ENCODE measurements at places on chromosomes 7 and 10.
A peak's percentile ranks its signal among the peaks of the same experiment; 100 is the strongest.

DNA sequence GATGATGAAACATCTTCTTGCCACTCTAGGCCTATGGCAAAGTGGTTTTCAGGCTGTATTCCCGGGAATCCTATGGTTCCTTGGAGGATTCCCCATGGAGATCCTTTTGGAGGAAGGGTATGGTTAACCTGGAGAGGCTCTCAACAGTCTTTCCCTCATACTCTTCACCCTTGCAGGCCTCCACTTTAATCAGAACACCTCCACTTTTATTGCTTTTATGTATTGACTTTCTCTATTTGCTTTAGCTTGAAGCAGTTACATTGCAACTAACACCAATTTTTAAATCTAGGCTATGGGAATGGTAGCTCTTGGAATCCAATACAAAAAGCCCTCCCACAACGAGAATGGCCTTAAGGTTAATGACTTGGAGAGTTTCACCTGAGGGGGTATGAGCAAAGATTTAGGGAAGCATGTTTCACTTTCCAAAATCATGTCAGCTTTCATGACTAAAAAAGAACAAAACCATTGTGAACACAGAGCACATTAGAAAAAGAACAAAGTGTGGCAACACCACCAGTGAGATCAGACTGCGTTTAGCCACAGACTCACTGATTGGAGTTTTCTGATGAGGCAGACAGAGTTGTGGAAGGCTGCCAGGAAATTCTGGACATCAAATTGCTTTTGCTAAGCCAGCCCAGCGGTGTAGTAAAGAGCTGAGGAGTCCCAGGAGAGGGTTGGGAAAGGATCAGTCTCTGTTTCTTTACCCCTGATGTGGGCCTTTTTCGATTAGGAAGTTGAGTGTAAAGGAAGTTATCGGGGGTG lies 130.4 kb upstream of the BMPER start:
- H3K4me1 ChIP-seq = no peaks in the 10 kb centered on the region
- H3K4me3 ChIP-seq = no peak overlapping the region
- no peak for DNase-seq
- no peaks in the 10 kb centered on the region for H3K27me3 ChIP-seq

DNA sequence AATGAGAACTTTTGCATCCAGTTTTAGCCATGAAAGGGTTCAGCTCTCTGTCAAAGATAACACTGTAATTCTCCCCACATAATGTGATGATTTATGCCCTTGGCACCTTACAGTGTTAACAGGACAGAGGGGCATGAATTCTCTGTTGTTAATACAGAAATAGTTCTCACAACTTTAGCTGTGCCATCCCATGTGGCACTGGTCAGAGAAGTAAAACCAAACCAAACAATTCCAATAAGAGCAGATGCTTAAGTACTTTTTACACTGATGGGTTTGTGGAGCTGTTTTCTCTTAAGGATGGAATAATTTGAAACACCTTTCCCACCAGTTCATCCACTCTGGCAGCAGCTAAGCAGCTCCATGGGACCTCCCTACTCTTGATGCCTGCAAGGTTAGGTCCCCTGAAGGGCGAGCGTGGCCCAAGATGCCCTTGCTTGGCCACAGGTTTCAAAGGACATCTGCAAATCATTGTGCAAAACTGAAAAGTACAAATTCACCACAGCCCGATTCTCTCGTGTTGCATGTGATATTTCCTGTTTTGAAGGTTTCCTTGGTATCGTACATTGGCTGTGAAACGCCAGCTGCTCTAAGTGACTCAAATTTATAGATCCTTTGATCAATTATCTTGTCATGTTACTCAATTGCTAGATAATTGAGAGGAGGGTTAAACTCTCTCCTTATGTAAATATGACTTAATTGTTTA lies 82.5 kb upstream of the CREB5 start:
- H3K27me3 ChIP-seq = no peaks in the 10 kb centered on the region
- peaks cover 17% of the 10 kb centered on the region for H3K4me1 ChIP-seq
- peaks cover 8% of the 10 kb centered on the region for H3K36me3 ChIP-seq
- DNase-seq = peak; percentile 29
- peak overlapping the region; percentile 43 for H3K27ac ChIP-seq
- peak overlapping the region; percentile 72 for H3K4me3 ChIP-seq

- H3K36me3 ChIP-seq = peaks cover 32% of the 10 kb centered on the region
- H3K4me1 ChIP-seq = peaks cover 45% of the 10 kb centered on the region
- no peak for DNase-seq
- no peaks in the 10 kb centered on the region for H3K27me3 ChIP-seq
Measured at GRCh38 chr7:106866298-106867281, 1.5 kb downstream of the PIK3CG start.

DNA sequence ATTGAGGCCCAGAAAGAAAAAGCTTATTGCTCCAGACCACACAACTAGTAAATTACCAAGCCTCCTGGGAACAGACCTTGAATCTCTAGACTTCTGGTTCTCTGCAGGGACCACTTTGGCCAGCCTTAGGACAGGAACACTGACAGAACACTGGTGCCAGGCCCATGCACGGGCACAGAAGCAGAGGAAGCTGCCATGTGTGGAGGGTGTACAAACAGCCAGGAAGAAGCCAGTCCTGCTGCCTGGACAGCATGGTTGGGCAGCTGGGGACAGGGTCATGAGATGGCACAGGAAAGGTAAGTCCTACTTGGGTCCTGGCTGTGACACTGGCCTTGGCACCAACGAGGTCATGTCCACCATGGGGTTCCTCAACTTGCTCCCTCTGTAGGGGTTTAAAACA lies 19.2 kb downstream of the MMRN2 start:
- no peaks in the 10 kb centered on the region for H3K36me3 ChIP-seq
- no peak overlapping the region for H3K27ac ChIP-seq
- no peak overlapping the region for H3K4me3 ChIP-seq
- no peak for DNase-seq
- H3K4me1 ChIP-seq = no peaks in the 10 kb centered on the region

DNA sequence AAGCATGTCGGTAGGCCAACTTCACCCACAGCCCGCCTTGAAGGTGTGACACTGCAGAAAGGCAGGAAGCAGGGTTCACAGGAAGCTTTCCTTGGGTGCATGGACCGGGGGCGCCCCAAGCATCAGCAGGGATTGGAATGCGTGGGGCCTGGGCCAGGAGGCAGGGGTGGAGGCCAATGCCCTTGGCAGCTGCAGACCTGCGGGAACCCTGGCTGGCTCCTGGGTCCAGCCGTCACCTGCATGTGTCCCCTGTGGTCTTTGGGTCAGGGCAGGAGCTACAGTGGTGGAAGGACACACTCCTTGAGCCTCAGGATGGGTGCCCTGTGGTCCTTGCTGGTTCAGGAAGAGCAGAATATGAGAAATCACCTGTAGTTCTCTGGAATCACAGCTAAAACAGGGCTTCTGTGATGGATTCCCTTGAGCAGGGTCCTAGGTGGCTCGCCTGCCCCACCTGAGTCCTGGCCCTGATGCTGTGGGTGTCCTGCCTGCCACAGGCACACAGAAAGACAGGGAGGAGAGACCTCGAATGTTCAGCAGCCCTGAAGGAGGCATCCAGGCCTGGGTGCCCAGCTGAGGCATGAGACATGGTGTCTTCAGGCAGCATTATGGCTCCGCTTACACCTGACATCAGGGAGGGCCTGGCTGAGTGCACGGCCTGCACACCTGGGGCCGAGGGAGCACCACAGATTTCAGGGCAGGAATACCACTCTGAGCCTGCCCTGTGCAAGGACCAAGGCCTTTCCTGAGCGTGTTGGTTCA lies 15.1 kb downstream of the ANTXRL start:
- peaks cover 16% of the 10 kb centered on the region for H3K27me3 ChIP-seq
- peak; percentile 22 for DNase-seq
- H3K36me3 ChIP-seq = no peaks in the 10 kb centered on the region
- no peak overlapping the region for H3K27ac ChIP-seq

- no peak overlapping the region for H3K4me3 ChIP-seq
- no peak overlapping the region for H3K27ac ChIP-seq
- peaks cover 30% of the 10 kb centered on the region for H3K4me1 ChIP-seq
- H3K27me3 ChIP-seq = no peaks in the 10 kb centered on the region
- peaks cover 64% of the 10 kb centered on the region for H3K36me3 ChIP-seq
Measured at GRCh38 chr10:87915406-87915805, 52.0 kb downstream of the PTEN start.
